NB4 (cell line): ENCODE measurements at places on chromosomes 5 and 9.
A peak's percentile ranks its signal among the peaks of the same experiment; 100 is the strongest.

GRCh38 chr5:378301-378891 lies 56.9 kb downstream of the AHRR start:
- peak; percentile 84 for DNase-seq

DNA sequence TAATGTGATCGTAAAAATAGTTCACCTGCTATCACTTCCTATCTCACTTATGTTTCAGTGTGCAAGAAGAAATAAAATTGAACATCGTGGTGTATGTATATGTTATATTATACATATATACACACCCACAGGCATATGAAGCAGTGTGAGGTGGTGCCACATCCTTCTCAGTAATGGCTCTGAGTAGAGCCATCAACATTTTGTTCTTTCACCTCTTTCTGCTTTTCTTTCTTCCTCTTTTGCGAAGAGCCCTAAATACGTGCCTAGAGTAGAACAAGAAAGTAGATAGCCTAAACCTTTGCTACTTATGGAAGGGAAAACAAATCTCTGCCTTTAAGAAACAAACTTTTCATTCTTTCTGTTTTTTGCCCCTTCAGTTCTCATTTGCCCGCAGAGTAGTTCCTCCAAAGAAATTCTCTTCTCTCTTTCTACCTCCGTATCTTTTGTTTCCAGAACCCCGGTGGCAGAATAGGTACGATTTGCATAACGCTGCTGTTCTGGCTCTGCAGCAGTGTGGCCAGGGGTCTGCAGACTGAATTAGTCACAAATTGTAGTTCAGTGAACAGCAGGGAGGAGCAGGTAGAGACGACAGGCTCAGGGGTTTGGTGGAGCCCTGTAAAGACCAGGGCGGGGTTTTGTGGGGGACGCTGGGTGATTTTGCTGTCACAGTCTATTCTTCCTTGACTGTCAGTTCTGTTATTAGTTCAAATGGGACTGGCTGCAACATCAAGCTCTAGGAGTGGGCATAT lies 40.5 kb upstream of the PJA2 start:
- no peak for DNase-seq

DNA sequence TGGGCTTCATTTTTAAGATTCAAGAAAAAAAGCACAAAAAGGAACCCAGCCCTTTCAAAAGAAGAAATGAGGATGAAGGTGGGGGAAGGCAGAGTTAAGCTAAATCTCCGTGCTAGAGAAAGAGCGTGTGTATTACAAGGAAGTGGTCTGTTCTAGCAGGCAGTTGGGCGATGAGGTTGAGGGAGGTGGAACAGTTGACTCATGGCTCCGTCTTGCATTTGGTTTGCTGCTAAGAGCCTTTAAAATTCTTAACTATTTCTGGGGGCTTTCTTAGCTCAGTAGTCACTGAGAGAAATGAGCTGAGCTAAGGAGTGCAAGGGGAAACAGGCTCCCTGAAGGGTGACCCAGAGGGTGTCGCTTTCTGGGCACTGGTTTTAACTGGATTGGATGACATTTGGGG lies 117.4 kb downstream of the GCNT1 start:
- peak; percentile 99 for DNase-seq

- DNase-seq = no peak
Observed at GRCh38 chr9:22241024-22241423, 205.6 kb upstream of the DMRTA1 start.

- no peak for DNase-seq
Observed at GRCh38 chr9:35350212-35350611, 139.7 kb upstream of the RUSC2 start.

GRCh38 chr9:94603259-94604160 lies 9.9 kb upstream of the FBP2 start:
- peak; percentile 78 for DNase-seq

GRCh38 chr5:125412561-125413495 lies 666.4 kb upstream of the ZNF608 start:
- DNase-seq = no peak

DNA sequence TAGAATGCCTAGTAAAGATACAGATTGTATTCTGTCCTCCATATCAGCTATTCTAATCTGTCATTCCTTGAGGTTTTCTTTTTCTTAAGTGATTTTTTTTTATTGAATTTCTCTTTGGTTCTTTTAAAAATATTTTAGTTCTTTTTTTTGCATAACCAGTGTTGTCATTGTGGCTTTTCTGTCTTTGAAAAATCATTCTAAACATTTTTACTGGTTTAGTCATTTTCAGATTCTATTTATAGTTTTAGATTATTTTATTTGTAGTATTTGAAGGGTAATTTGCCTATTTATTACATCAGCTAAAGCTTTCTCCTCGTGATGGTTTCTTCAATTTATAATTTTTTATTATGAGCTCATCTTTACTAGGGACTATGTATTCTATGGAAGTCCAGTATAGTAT lies 78.1 kb downstream of the NDUFAF2 start:
- DNase-seq = no peak

- no peak for DNase-seq
Observed at GRCh38 chr5:127508644-127509373, 8.6 kb upstream of the PRRC1 start.

GRCh38 chr9:127758843-127759242 lies 19.6 kb downstream of the SH2D3C start:
- peak; percentile 15 for DNase-seq

- DNase-seq = no peak
Observed at GRCh38 chr9:4207881-4208615, 91.8 kb downstream of the GLIS3 start.

DNA sequence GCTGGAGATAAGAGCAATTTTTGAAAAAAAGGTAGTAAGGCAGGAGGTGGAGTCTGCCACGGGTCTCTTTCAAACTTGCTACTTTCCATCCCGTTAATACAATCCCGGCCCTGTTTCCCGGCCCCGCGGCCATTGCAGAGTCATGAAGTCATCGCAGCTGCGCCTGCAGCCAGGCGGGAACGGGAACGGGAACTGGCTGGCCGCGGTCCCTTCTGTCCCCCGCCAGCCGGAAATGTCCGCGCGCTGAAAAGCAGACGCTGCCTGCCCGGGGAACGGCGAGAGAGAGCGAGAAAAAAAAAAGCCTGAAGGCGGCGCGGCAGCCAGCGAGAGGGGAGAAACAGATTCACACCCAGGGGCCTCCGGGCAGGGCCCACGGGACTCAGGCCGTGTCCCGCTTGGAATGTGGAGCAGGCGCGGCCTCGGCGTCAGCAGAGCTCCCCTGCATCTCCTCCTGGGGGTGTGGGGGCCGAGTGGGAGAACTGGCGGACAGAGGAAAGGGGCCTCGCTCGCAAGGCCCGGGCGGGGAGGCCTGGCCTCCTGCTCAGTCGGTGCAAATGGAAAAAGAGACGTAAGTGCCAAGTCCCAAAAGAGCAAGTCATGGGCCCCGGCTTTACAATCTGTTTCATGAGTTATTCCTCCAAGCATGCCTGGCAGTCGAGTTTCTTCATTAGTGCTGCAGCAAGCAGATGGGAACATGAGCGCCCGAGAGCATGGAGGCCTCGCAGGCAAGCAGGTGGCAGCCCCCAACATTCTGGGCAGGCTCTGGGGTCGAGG lies 201.2 kb upstream of the GAS1 start:
- DNase-seq = peak; percentile 32

- DNase-seq = no peak
Observed at GRCh38 chr9:123033352-123033751, at the start of gene GPR21. Gene GPR21 (plus strand): TSS chr9:123033667. CDS start chr9:123034567, 900 bp downstream.

GRCh38 chr9:132645711-132646110 lies 24.1 kb downstream of the DDX31 start:
- DNase-seq = no peak

- peak; percentile 56 for DNase-seq
Observed at GRCh38 chr9:29773676-29774075, 2200.4 kb upstream of the C9orf72 start.

GRCh38 chr5:126745259-126745992 lies 31.5 kb upstream of the LMNB1 start:
- no peak for DNase-seq

GRCh38 chr5:66307647-66308241 lies 163.6 kb downstream of the SREK1 start:
- peak; percentile 68 for DNase-seq

GRCh38 chr9:68978066-68978465 lies 35.8 kb downstream of the PRKACG start:
- DNase-seq = peak; percentile 61

GRCh38 chr5:78506261-78507024 lies 142.1 kb downstream of the LHFPL2 start:
- no peak for DNase-seq

DNA sequence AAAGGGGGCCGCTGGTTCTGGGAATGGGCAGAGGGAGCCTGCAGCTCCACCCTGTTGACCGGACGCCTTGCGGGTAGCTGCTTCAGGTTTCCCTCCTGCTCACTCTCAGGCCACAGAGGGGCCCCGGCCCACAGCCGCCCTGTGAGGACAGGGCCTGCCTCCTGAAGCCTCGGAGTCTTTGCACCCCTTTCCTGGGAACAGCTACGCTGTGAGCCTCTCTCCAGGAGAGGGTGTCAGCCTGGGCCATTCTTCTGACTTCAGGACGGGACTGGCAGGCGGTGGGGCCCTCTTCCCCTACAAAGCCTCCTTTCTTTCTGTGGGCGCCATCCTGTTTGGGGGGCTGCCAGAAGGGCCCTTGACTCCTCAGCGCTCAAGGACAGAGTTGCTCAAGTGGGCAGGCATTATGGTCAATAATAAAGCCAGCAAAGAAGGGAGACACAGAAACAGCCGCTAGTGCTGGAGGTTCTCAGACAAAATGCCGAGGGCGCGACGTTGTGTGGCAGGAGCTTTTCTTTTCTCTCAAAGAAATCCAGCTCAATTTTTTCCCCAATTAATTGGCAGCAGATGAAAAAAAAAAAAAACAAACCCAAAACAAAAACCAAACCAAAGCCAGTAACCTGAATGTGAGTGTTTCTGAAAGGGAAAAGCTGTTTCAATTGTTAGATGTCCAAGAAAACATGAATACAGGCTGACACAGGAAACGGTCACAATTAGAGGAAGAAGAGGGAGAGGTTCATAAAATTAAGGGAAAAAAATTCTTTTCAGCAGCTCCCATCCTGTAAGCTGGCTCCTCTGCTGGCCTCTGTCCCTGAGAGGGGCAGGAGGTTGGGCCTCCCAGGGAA lies 12.8 kb upstream of the SLC25A51 start:
- DNase-seq = no peak

- peak; percentile 82 for DNase-seq
Observed at GRCh38 chr9:137689745-137690529, 71.1 kb downstream of the EHMT1 start.

- no peak for DNase-seq
Observed at GRCh38 chr5:112401924-112402323, 17.2 kb downstream of the EPB41L4A start.

- DNase-seq = peak; percentile 75
Observed at GRCh38 chr5:141186897-141187512, at the start of gene PCDHB9. Gene PCDHB9 (plus strand): TSS chr5:141187161. CDS start chr5:141187319, 158 bp downstream.

DNA sequence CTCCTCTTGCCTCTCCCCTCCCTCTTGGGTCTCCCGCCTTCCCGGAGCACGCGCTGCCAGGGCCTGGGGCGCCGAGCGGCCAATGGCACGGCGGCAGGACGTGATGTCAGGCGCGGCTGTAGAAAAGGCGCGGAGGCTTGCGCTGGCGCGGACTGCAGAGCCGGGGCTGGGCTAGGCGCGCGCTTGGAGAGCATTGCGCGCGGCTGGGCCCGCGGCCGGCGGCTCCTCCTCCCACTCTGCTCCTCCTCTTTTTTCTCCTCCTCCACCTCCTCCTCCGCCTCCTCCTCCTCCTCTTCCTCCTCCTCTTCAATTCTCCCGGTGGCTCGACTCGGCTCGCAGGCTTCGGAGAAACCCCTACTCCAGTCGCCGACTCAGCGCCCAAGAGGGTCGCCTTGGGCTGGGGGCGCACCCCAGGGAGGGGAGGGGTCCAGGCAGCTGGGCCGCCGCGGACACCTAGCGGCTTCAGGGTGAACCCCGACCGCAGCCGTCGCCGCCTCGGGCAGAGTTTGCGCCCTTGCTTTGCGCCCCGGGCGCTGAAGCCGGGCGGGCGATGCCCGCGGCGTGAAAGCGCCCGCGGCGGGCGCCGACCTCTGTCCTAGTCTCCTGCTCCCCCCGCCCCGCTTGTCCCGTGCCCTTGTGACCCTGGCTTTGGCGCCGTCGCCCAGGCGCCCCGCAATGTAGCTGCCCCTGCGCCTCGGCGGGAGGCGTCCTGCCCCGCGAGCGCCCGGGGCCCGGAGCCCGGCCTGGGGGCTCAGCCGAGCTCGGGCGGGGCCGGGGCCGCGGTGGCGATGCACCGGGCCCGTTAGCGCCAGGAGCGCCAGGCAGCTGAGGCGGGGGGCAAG lies at the start of gene LHX2:
TSS of gene LHX2 (plus strand) at position 309 of the 842 bp plus-strand sequence. CDS start 581 bp downstream, outside the sequence.
- DNase-seq = peak; percentile 80

- no peak for DNase-seq
Observed at GRCh38 chr5:35876922-35877321, 20.2 kb downstream of the IL7R start.

DNA sequence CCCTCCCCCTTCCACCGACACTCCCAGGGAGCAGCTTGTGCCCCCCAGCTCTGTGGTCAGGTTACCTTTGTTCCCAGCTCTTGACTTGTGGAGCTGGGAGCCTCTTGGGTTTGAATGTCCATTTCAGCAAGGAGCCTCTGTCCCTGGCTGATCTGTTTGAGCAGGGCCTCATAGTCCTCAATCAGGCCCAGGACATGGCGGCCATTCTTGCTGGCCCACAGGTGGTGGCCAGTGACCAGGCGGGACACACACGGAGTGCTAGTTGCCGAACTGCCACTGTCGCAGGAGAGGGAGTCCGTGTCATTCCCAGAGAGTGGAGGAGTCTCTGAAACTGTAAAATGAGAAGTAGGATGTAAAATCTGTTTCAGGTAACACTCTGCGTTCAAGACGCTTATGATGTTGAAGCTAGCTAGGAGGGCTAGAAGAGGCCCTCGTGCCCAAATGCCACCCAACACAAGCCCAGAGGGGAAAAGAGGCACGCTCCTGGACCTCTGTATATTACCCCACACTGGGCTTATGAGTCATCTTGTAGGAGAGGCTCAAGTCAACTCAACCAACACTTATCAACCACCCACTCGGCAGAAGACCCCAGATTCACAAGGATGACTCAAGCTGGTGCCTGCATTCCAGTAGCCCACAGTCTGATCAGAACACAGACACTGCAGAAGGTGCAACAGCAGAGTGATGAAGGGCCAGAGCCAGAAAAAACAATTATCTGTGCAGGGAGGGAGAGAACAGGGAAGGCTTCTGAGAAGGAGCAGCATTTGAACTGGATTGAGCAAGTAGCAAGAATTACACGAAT lies 177.0 kb downstream of the CDK5RAP2 start:
- peak; percentile 94 for DNase-seq

DNA sequence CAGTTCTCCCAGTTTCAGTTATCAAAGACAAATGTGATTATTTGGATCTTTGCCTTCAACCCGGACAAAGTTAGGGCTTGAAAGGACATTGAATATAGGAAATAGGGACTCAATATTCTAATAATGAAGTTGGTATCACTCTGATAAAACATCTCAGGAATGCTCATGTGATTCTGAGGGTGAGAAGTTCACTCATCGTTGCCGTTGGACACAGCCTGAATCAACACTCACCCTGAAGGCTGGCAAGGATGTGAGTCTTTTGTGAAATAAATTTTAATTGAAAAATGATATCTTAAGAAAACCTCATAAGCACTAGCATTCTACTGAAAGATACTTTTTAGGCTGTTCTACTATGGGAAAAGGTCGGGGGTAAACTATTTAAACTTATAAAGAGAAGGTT lies 44.8 kb upstream of the C9orf72 start:
- DNase-seq = no peak
